Hematopoietic multipotent progenitor cell (in vitro differentiated cells): ENCODE measurements at places on chromosomes 6 and 20.

DNA sequence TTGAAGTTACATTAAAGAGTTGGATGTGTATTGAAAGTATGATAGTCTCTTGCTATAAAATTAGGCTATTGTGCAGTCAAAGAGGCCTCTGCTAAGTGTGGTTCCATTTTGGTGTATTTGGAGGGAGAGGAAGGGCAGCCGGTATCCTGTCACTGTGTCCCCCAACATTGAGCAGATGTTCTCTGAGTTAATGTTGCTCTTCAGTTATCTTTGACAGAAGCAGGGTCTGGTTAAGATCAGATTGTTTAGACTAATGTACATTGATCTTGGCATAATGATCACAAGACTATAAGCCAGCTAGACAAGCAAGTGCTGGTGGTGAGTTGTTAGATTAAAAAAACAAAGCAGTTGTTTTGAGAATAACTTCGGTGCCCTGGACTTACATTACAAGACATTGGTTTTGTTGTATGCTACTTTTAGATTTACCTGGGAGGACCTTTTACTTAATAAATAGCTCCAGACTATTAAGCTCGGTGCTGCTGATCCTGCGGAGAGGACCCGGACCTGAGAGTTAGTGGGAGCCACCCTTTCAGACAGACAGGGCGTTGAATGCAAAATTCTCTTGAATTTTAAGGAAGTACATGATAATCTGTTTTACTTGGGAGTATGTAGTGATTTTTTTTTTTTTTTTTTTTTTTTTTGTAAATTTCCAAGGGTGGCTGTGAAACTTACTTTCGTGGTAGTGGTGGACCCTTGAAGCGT, 97.8 kb downstream of the JARID2 start:
- no peak for DNase-seq

DNA sequence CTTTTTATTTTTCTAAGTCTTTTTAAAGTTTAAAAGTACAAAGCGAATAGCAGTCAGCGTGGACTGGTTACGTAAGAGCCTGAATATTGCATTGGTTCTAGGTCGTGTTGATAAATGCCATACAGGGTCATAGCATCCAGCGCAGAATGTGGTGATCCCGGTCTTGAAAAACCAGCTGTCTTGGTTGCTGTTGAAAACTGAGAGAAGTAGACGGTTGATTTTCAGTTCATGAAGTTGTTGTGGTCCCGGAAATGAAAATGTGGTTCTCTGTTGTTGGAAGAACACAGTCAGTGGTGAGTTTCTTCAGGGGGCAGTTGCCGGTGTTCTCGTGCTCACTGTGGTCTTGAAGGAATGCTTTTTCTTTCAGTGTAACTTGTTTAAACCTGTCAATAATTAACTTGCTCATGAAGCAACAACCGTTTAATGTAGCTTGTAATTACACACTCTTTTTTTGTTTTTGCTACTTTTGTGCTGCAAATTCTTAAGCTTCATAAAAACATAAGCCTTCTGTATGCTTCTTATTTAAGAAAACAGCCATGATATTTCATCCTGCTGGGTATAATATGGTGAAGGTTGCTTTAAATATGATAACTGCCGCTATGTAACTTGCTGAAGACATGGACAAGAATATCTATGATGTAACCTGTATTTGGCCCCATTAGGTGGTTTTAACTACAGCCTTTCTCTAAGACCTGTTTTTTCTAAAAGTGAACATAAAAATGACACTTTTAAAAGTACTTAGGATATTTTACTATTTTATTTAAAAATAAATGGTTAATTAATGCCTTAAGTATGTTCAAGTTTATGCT, 64.8 kb upstream of the KIF25 start:
- DNase-seq, result no peak

GRCh38 chr6:44404022-44404714, 16.7 kb downstream of the CDC5L start:
- no peak for DNase-seq

- DNase-seq, result no peak
Observed at GRCh38 chr6:160028487-160029275, 59.8 kb downstream of the IGF2R start.

DNA sequence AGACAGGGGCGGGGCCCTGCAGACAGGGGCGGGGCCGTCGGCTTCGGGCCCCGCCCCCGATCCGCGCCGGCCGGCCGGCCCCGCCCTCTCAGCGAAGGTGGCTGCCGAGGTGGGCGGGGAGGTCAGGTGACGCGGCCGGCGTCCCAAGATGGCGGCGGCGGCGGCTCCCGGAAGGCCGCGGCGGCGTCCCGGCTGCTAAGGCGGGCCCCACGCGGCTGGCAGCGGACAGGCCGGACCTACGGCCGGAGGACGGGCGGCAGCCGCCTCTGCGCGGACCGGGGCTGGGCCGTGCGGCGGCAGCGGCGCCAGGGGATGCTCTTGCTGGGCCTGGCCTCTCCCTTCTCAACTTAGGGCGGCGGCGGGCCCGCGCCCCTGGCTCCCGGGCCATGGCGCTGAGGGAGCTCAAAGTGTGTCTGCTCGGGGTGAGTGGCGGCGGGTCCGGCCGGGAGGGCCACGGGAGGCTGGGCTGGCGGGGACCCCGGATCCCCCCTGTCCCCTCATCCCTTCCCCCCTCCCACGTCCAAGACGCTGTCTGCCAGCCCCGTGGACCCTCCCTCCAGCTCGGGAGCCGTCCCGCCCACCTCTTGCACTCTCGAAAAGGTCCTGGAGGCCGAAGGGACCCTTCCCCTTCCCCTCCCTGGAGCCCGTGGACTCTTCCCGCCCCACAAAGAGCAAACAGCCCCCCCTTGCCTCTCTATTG, at the start of gene RAB22A:
Gene RAB22A (plus strand): TSS at position 125 of the 700 bp plus-strand sequence. CDS start 262 bp downstream, at position 387.
- DNase-seq, result peak; percentile 83

GRCh38 chr20:62768551-62769287, 27.6 kb upstream of the MRGBP start:
- no peak for DNase-seq

GRCh38 chr20:31663524-31663837, 25.8 kb downstream of the COX4I2 start:
- no peak for DNase-seq

DNA sequence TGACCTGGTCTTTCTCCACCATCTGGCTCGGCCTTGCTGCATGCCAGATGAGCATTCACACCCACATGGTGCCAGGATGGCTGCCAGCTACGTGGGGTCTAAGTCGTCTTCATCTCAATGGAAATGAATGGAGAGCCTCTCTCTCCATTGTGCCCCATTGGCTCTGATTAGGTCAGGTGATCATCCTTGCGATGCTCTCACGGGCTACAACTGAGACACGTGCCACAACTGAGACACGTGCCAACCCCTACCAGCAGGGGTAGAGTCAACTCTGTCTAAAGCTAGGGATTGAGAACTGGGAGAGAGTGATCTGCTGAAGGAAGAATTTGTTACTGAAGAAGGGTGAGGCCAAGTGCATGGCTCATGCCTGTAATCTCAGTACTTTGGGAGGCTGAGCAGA, 67.3 kb upstream of the RALY start:
- no peak for DNase-seq

GRCh38 chr6:82980086-82980485, 85.6 kb downstream of the UBE3D start:
- no peak for DNase-seq

DNA sequence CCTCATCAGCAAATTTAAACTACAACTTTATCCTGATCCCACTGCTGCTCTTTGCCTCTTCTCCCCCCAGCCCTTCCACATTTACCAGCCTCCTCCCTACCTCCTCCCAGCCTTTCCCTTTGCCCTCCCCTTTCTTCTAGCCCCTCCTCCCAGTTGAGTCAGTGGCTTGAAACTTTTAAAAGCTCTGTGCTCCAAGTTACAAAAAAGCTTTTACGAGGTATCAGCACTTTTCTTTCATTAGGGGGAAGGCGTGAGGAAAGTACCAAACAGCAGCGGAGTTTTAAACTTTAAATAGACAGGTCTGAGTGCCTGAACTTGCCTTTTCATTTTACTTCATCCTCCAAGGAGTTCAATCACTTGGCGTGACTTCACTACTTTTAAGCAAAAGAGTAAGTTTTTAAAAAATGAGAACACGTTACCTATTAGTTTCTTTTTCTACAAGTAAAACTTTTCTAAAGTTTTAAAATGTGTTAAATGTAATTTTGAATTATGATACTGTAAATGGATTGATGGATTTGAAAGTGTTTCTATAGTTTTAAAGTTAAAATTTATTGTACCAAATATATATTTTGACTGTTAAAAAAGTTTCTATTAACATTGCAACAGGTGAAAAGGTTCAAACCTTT, at the start of gene GJA1:
Gene GJA1 (plus strand): TSS at position 203 of the 626 bp plus-strand sequence. CDS start 11,202 bp downstream, outside the sequence.
- DNase-seq, result peak; percentile 9

GRCh38 chr6:137707590-137708360, 159.3 kb upstream of the TNFAIP3 start:
- peak; percentile 78 for DNase-seq

DNA sequence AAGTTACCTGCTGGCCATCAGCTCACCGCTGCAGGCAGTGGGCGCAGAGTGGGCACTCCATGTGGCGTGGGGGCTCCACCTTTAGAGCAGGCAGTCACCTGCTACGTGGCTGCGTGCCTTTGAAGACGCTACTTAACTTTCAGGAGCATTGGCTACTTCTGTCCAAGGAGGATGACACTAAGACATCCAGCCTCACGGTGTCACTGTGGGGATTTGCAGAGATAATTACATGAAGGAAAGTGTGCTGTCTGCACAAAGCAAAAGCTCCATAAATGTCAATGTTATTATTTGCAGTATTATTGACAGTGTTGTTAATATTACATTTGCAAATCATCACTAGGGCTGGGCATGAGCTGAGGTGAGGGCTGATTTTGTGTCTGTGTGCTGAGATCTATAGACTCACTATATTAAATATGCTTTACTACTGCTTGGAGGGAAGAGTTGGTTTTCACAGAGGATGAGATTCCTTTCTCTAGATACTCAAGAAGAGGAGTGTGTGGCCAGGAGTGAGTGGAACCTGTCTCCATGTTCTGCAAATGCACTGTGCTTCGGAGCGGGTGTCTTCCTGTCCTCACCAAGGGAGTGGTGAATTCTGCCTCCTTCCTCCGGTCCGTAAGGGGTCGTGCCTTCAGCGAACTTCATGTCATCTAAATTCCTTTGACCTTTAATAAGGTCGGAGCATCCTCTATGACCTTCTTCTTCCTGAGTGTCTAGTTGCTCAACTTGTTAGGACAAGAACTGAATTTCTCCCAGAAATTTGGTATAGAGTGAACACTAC, 165.8 kb upstream of the SYNDIG1 start:
- DNase-seq, result no peak

- DNase-seq, result no peak
Observed at GRCh38 chr20:24305371-24305770, 164.1 kb upstream of the SYNDIG1 start.

- no peak for DNase-seq
Observed at GRCh38 chr6:45964300-45964699, 51.4 kb downstream of the CLIC5 start.

GRCh38 chr20:41952166-41952565, 334.0 kb upstream of the CHD6 start:
- no peak for DNase-seq

- no peak for DNase-seq
Observed at GRCh38 chr6:11855743-11856142, 77.1 kb upstream of the ADTRP start.

GRCh38 chr20:54980103-54980960, 504.9 kb downstream of the DOK5 start:
- DNase-seq, result no peak

DNA sequence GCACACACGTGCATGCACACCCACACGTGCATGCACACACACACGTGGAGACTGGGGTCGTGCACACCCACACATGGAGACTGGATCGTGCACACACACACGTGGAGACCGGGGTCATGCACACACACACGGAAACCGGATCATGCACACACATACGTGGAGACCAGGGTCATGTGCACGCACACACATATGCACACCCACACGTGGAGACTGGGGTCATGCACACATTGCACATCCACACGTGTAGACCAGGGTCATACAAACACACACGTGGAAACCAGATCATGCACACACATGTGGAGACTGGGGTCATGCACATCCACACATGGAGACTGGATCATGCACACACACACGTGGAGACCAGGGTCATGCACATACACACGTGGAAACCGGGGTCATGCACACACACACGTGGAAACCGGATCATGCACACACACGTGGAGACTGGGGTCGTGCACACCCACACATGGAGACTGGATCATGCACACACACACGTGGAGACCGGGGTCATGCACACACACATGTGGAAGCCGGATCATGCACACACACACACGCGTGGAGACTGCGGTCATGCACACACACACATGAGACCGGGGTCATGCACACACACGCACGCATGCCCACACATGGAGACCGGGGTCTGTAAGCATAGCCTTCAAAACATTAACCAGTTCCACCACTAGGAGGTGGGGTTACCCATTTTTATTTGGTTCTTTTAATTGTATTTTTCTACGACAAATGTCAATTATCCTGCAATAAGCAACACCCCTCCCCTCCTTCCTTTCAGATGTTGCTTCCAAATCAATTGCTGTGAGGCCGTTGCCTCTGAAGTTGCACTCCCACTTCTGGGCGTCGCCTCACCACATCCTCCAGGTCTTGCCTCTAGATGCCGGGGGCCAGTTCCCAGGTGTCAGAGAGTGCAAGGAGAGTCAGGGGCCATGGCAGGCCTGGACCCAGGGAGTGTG, 95.8 kb downstream of the TMEM242 start:
- no peak for DNase-seq

GRCh38 chr6:24568683-24569082, 73.9 kb downstream of the ALDH5A1 start:
- DNase-seq, result no peak

DNA sequence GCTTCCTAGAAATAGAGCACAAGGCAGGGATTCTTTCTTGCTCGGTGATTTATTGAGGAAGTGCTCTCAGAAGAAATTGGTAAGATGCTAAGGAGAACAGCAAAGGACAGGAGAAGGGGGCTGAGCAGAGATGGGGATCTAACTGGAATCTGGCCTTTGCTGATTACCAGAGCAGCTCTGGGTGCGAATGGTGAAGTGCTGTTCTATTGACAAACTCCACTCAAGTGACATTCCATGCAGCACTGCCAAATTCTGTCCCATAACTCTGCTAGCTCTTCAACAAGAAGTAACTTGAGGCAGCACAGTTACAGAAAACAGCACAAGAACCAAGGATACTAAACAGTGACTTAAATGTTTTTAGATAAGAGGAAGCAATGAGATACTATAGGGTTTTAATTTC, 13.8 kb upstream of the ANKEF1 start:
- no peak for DNase-seq

DNA sequence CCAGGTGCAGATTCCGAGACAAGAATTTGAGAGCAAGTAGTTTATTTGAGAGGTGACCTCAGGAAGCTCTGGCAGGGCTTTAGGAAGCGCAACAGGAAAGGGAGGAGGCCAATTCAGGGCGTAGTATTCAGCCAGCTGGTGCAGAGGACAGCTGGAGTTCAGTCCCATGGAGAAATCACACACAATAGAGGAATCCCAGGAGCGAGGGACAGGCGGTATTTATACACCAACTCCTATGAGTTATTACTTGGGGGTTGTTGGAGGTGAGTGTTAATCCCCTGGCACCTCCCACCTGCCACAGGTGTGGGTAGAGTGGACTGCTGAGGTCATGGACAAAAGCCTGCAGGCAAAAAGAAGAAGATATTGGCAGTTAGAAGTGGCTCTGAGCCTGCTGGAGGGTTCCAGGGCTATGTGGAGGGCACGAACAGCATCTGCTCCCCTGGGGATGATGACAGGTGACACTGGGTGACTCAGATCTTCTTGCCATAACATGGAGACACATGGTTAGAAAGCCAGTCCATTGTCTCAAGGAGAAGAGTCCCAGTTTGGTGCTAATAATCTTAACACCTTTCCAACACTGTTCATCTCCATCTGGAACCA, 13.9 kb upstream of the SULF2 start:
- DNase-seq, result no peak
